ENCODE measurements at places on chromosomes 7 and 10.

- no peak for DNase-seq
These were observed 206.4 kb upstream of the FERD3L start for GRCh38 chr7:19351341-19352304.

DNA sequence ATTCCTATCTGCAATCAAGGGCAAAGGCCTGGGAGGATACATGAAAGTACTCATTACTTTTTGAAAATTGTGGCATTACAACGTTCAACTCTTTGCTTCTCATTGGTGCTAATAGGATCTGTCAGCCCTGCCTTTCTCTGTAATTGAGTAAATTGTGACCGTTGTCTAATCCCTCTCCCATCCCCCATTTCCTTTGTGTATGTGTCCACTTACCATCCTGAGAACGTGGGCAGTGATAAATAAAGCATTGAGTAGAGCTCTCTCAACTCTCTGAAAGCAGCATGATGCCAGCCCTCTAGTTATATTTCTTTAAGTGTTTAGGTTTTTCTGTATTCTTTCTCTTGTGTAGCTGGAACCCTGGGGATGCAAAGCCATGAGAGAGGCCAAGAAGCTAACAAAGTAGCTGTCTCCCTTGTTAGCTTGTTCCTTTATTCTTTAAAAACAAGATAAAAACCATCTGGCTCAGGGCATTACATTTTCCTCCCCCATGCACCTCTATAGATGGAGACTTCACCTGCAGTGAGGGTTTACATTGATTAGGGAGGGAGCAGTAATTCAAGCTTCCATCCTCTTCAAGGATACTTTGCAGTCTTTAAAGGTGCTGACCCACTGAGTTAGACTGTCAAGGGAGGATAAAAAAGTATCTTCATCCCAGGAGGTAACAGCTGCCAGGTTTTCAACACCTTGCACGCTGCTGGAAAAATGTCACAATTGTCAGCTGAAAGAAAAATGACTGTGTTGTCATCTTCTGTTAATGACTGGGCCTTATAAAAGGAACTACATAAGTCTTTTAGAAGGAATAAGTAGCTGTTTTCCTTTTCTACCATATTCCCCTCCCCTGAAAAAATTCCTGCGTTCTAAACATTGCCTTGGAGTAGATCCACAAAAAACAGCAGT, 112.3 kb downstream of the BTRC start:
- DNase-seq = no peak

DNA sequence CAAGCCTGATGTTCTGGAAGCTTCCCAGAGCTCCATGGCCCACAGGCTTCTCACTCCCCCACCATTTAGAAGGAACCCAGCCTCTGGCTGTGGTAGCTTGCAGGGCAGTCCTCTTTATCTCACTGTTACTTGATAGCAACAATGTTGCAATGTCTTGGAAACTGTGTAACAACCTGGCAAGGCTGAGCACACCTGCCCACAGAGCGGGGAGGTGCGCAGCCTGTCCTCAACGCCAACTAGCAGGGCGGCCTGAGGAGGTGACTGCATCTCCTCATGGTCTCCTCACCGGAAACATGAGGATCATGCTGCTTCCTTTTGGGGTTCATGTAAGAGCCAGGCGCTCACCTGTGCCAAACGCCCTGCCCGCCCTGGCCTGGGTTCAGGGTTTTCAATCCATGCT, 43.7 kb upstream of the INSIG1 start:
- no peak for DNase-seq

DNA sequence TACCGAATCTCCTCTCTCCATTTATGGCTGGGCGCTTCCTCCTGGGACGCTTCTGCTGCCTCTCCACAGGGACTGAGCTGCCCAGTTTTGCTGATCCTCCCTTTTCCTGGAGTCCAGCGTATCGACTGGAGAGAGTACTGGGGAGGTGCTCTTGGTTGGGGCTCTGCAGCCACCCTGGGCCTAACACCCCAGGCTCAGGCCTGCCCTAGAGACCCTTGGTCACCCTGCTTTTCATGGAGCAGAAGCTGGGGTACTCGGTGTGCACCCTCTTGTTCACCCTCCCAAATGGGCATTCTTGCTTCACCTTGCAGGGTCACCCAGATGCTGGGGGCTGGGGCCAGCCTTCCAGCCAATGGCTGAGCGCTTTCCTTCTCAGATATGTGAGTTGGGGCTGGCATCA, 88.8 kb upstream of the RET start:
- DNase-seq = no peak

DNA sequence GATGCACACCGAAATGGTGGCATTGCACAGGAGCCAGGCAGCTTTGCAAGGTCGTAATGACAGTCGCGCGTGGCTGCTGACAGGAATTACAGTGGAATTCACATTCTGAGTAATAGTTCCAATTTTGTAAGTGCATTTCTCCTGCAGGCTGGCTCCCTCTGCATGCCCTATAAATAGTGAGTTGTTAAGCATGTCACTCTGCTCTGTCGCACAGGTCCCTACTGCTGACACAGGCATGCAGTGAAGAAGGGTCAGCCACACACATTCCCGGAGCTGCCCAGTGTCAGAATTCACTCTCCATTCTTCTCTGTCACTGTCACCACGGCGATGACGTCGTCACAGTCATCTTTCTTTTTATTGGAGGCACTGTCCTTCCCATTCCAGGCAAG, 49.2 kb upstream of the SHH start:
- DNase-seq = no peak

GRCh38 chr7:84663224-84663623, 468.6 kb upstream of the SEMA3A start:
- DNase-seq = no peak

GRCh38 chr10:48605786-48606529, 1.1 kb upstream of the ARHGAP22 start:
- no peak for DNase-seq

- no peak for DNase-seq
These were observed 109.8 kb downstream of the SH3PXD2A start for GRCh38 chr10:103745341-103746247.

GRCh38 chr10:74542077-74542476, 284.3 kb upstream of the KAT6B start:
- DNase-seq = no peak

- no peak for DNase-seq
These were observed 6.9 kb downstream of the CISD1 start for GRCh38 chr10:58275908-58276307.

- DNase-seq = no peak
These were observed 53.6 kb upstream of the EBF3 start for GRCh38 chr10:130017631-130018022.

DNA sequence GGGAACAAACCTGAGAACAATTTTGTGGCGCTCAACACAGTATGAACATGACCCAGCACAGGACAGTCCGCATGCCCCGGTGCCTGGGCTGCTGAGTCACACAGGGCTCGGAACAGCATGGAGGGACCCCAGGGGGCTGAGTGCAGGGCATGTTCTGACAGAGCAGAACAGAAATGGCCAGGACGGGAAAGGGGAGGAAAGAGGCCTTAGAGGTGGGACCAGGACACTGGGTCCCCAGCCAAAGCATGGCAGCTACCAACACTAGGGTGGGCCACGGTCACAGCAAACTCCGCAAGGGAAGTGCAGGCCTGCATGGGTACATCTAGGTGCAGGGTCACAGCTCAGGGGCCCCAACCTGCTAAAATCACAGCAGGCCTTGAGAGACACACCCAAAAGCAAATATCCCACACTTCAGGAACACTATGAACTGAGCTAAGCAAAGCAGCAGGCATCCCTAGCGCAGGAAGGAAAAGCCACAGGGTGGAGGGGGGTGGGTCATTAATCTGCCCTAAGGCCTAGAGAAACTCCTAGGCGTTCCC, 5.6 kb downstream of the IMPDH1 start:
- no peak for DNase-seq

DNA sequence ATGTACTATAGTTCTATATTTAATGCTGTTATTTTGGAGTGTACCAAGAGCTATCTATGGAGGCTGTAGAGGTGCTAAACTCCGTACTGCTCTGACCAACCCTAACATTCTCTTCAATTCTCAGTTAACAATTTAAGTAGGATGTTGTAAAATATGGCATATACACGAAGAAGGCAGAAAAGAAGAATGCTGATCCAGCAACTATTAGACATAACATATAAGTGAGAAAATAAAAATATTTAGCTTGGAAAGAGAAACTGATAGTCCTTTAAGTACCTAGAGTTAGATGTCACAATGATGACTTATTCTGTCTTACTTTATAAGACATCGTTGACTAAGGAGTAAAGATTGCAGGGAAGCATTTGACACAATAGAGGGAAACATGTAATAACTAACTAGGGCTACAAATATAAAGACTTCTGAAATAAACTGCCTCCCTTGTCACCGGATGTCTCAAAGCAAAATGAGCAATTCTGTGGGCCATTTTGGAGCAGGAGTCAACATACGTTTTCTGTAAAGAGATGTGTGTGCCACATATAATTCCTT, 159.5 kb downstream of the CPEB3 start:
- no peak for DNase-seq

GRCh38 chr10:118027397-118027796, 19.3 kb downstream of the RAB11FIP2 start:
- DNase-seq = no peak

DNA sequence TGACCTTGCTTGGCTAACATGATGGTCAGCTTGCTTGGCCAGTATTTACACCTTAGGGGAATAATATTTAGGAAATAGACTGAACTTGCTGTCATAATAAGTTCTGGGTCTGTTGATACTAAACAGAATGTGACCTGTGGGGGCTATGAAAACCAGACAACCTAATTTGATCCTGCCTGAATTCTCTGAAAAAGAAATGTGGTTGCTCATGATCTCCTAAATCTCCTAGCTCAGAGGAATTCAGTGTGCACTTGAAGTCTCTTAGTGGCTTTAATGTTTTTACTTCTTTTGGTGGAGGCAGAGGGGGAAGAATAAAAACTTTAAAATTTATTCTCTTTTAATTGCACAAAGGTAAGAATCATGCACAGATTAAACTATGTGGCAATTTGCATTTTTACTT, 205.2 kb downstream of the SEC23IP start:
- DNase-seq = no peak

DNA sequence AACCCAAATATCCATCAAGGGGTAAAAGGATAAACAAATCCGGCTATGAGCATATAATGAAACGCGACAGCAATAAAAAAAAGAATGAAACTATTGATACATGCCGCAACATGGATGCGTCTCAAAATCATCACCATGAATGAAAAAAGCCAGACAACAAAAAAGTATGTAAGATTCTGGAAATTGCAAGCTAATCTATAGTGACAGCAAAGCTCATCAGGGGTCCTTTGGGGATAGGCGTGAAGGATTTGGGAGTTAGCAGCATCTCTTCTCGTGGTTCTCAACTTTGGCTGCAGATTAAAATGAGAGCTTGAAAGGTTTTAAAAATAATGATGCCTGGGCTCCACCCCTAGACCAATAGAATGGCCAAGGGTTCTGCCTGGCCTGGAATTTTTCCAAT, 46.0 kb upstream of the ELN start:
- no peak for DNase-seq

DNA sequence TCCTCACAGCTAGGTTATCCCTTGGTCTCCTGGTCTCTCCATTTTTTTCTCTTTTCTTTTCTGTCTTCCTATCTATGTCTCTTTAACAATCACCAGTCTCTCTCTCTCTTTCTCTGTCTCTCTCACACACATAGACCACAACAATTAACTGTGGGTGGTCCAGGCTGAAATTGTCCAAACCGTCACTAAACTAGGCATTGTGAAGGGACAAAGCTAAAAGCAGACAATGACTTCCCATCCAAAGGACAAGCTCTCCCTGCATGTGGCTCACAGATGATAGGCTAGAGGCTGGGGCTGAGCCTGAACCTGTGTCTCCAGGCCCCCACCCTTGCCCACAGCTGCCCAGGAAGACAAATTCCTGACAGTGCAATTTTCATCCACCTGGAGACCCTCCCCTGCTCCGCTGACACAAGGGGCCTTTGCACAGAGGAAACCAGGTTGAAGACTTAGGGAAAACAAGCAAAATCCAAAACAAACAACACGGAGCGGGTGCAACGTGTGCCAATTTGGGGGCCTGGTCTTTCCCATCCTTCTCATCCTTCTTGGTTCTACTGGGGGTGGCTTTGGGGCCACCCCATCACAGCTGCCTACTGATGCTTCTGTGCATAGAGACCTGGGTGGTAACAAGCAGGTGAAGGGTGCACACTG, 755.4 kb downstream of the GRID1 start:
- no peak for DNase-seq

- DNase-seq = no peak
These were observed 183.0 kb downstream of the SRPK2 start for GRCh38 chr7:105205592-105206237.

GRCh38 chr7:15720849-15721471, 34.5 kb upstream of the MEOX2 start:
- no peak for DNase-seq

DNA sequence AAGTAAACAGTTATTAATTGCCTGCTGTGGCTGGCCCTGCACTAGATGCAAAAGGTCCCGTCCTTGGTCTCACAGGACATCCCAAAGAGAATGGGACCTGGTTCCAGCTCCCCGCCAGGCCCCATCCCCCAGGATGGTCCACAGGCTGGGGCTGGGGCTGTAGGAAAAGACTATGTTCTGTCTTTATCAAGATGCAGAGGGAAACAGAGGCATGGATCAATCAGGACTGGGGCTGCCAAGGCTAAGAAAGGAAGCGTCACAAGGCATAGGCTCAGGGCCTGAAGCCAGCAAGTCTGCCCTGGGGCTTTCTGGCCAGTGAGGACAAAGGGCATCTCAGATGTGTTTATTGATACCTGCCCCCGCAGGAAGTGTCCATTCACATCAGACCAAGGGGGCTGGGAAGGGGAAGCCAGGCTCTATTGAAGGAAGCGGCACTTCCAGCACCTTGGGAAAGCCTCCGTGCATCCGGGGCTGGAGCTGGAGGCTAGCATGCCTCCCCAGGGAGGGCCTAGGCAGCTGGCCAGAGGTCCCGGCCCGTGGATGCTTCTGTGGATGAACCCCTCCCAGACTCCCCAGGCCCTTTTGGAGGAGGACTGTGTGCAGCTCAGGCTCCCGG, 5.8 kb downstream of the VSIR start:
- no peak for DNase-seq

GRCh38 chr7:20440472-20441105, 109.9 kb downstream of the ITGB8 start:
- no peak for DNase-seq

DNA sequence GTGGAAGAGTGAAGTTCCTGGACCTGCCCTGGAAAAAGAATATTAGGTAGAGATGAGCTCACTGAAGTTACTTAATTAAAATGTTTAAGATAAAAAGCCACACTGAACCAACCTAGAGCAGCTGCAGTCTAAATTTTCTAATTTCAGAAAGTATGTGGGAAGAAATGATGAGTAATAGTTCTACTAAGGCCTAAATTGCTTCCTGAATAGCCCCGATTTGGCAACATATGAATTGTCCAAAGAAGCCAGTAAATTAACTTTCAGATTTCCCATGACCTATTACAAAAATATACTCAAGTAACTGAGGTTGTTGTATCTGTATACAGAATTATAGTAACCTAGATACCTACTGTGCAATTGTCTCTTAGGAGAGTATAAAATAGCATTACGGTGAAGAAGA, 312.6 kb downstream of the IPMK start:
- no peak for DNase-seq

GRCh38 chr10:110865186-110865808, 6.4 kb upstream of the PDCD4 start:
- DNase-seq = no peak

DNA sequence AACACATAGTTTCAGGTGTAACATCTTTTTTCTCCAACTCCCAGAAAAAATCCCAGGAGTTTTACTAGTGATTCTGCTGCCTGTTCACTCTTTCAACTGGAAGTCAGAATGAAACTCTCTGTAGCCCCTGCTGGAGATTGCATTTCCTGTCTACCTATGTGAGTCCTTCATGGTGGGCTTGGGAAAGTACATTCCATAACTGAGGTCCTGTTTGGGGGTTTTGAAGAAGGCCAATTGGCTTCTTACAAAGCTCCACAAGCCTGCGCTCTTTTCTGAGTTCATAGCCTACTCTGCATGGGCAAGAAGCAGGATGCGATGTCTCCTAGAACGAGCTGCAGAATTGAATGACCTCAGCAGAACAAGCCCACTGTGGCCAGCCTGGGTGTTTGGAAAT, 86.7 kb downstream of the LYZL2 start:
- DNase-seq = no peak

Data from left renal pelvis (tissue), 4 donors.